ENCODE measurements at places on chromosomes 6 and 20.

GRCh38 chr6:19795211-19795610, 42.0 kb upstream of the ID4 start:
- ATAC-seq, result no peak

GRCh38 chr6:122666418-122666817, 56.2 kb downstream of the PKIB start:
- no peak for ATAC-seq

- ATAC-seq, result 0 out of 3 replicates have a peak, but pooled peaks have one; percentile 26
Measured at GRCh38 chr6:88538130-88538706, 372.1 kb upstream of the CNR1 start.

GRCh38 chr6:49557177-49557576, 6.7 kb downstream of the C6orf141 start:
- no peak for ATAC-seq

- no peak for ATAC-seq
Measured at GRCh38 chr6:119603501-119603900, 253.9 kb upstream of the MAN1A1 start.

- ATAC-seq, result peak; percentile 87
Measured at GRCh38 chr6:134870677-134871498, 79.0 kb downstream of the ALDH8A1 start.

- no peak for ATAC-seq
Measured at GRCh38 chr6:151101161-151101815, 138.5 kb upstream of the AKAP12 start.

GRCh38 chr6:95578106-95578410, 723 bp downstream of the MANEA start:
- peak; percentile 36 for ATAC-seq

DNA sequence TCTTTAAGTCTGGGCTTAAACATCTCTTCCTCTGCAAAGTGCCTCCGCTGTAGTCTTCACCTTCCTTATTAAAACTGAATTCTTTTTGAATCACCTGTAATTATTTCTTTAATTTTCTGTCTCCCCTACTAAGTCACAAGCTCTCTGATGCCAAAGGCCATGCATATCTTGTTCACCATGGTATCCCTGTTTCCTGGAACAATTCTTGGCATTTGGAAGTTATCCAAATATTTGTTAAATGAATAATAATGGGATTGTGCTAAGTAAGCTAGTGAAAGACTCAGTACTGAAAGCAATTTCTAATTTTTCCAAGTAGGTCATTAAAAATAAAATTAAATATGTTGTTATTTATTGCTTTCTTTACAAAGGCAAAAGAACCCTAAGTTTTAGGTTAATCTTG, 12.2 kb downstream of the SNAP91 start:
- no peak for ATAC-seq

DNA sequence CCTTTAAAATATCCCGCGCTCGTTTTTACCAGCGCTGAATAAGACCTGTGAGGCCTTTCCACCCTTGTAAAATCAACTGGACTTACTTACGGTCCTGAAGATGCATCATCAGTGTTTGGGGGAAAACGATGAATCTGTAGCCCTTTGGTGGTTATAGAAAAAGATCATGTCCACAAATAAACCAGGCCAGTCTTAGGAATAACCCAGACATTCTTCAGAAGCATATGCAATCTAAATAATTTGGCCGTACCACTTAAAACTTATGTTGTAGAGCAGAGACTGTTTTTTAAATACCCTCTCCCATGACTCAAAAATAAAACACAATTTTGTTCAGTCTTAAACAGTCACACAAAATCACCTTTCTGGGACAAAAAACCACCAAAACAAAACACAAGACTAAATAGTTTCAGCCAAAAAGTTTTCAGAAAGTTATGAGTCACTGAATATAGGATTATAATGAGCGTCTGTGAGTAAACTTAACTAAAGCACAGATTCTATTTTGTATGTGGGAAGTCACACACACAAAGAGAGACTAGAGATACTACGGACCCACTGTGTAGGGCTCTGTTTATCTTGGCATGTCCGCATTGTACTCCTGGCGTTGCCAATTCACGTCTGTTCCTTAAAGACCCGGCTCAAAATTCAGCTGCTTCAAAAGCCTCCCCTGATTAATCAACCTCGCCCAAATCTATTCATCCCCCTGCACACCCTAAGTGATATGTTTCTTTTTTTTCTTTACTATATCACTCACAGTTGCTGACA, 26.5 kb upstream of the SMOC2 start:
- ATAC-seq, result no peak

DNA sequence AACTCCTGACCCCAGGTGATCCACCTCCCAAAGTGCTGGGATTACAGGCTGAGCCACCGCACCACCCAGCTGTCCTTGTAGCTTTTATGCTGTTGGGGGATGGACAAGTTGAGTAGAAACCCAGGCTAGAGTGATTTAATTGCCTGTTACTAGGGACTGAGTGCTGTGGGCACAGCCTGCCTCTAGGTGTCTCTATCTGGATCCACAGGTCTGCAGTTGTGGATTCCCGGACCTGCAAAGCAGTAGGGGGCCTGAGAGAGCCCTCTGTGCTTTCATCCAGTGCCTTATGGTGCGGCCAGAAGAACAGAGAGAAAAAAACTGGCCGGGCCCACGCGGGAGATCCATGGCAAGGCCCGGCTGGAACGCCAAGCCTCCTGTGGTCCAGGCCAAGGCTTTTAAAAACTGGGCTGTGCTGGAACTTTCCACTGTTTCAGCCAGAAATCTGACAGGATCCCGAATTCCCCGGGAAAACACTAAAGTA, 5.2 kb downstream of the SIRPA start:
- peak; percentile 99 for ATAC-seq

- peak; percentile 82 for ATAC-seq
Measured at GRCh38 chr6:44667226-44667625, 279.7 kb downstream of the CDC5L start.

- no peak for ATAC-seq
Measured at GRCh38 chr6:96394727-96395126, 126.9 kb upstream of the UFL1 start.

Measured in SK-N-SH treated with all-trans-retinoic acid at 6 μM for 48 hours (cell line).